Stimulated activated CD4-positive, alpha-beta T cell treated with anti-CD3 and anti-CD28 coated beads, Interleukin-15, amount 100 ng/mL, for 24 hours (primary cell): ENCODE measurements at places on chromosomes 2 and 18.

GRCh38 chr2:11625671-11626070 lies 44.3 kb downstream of the NTSR2 start:
- peak; percentile 12 for DNase-seq

- DNase-seq = no peak
Measured at GRCh38 chr18:57574866-57575265, 11.6 kb downstream of the FECH start.

DNA sequence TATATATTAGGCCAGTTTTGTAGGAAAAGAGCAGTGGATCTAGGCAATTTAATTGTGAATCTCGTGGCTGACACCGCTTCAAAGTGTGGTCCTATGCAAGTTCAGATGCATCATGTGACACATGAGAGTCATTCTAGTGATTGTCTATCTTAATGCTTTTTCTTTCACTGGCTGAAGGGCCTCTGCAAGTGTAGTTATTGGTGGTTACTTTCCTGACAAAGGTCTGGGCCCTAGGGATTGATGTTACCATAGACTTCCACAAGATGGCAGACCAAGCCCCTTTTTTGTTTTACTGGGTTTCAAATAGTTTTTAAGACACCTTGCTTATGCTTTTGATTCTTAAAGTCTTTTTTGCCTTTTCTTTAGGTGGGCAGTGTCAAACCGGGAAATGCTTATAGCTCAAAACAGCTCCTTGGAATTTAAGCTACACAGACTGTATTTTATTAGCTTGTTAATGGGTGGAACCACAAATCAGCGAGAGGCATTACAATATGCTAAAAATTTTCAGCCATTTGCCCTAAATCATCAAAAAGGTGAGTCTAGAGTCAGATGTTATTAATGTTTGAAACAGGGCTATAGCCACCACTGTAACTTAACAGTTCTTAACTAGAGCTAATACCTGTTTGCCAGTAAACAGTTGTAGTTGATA lies 25.9 kb downstream of the CD8A start:
- DNase-seq = no peak

DNA sequence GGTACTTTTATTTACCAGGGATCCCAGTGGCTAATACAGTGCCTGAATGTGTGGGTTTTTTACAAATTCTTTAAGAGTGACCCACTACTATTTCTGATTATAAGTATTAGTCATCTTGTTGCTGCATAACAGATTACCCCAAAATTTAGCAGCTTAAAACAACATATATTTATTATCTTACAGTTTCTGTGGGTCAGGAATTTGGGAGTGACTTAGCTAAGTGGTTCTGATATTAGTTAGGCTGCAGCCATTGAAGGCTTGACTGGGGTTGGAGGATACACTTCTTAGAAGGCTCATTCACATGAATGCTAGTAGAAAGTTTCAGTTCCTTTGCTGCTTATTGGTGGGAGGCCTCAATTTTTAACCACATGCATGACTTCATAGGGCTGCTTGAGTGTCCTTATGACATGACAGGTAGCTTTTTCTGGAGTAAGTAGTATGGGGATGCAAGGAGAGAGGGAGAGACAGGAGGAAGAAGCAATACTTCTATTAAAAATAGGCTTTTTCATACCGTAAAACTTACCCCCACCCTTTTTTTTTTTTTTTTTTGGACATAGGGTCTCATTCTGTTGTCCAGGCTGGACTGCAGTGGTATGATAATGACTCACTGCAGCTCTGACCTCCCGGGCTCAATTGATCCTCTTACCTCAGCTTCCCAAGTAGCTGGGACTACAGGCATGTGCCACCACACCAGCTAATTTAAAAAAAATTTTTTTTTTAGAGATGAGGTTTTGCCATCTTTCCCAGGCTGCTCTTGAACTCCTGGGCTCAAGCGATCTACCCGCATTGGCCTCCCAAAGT lies 13.3 kb upstream of the POLE4 start:
- DNase-seq = no peak

DNA sequence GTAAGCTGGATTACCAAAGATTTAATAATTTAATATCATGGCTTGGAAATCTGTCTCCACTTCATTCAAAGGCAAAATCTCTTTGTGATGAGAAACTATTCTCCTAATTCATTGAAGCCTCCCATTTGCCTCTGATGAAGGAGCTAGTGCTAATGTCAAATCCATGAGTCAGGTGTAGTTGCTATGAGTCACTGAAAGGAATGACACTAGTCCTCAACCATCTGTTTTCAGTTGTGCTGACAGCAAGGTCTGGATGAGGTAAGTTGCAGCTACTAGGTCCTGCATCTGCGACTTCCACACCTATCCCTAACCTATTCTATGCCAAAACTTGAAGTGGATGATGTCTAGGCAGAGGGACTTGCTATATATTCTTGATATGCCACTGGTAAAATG lies 324.0 kb upstream of the UBE2E3 start:
- no peak for DNase-seq

GRCh38 chr2:170340693-170341068 lies 162.7 kb downstream of the MYO3B start:
- DNase-seq = no peak

DNA sequence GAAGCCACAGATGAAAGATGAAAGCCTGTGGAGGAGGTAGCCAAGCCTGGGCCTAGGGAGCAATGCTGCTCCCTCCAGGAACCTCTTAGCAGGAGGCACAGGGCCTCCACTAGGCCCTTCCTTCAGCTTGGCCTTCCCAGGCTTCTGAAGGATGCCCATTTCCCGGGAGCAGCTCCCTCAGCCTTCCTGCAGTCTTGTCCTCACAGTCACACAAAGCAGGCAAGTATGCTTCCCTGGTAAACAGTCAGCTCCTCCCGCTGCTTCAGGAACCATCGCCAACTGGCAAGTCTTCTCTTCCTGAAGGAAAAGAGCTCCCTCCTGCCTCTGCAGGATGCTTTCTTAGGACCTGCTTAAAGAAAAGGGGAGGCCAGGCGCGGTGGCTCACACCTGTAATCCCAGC lies 53.2 kb downstream of the SMAD7 start:
- no peak for DNase-seq

- DNase-seq = no peak
Measured at GRCh38 chr2:118431165-118431517, 342.9 kb downstream of the INSIG2 start.

DNA sequence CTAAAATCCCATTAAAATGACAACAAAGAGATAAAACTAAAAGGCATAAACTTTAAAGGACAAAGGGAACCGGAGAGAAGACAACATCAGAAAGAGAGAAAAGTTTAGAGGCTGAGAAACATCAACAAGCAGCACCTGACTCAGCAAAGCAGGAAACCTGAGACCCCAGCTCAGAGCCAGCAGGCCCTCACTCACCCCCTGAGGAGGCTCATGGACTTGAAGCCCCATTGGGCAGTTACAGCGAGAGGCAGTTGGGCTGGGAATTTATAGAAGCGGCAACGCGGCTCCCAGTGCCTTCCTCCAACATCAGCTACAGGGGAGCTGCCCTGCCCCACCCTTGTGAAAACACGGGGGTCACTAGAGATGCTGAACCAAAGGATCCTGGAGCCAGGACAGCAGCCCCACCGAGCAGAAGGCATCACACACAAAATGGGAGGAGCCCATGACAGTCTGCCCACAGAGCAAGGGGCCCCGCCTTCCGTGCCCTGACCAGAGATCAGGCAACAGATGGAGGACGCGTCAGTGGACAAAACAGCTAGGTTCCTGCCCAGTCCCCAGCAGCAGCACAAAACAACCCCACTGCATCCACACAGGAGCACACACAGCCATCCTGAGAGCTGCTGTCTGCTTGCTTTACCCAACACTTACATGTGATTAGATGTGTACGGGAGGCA lies 52.7 kb downstream of the CMPK2 start:
- DNase-seq = no peak

DNA sequence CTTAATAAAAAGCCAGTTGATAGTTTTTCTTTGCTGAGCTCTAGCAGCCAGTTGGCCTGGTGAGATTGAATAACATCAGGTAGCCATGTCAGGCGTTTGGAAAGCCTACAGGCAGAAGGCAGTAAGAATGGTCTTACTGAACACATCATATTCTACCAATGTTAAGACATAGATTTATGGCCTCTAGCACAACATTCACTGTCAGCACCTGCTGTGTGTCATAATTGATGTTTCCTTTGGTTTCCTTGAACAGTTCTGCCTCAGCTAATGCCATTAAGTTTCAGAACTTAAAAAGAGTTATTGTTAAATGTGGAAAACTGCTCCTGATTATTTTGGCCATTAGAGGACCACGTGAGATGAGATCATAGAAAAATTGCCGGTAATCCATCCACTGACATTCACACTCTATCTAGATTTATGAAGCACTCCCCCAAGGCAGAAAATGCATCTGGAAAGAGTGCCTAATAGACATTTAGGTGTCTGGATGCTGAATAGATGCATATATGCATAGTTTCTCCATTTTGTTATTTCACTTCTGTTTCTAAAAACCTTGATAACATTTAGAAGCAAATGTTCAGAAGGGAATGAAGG lies 434.7 kb downstream of the PTPRM start:
- DNase-seq = no peak

DNA sequence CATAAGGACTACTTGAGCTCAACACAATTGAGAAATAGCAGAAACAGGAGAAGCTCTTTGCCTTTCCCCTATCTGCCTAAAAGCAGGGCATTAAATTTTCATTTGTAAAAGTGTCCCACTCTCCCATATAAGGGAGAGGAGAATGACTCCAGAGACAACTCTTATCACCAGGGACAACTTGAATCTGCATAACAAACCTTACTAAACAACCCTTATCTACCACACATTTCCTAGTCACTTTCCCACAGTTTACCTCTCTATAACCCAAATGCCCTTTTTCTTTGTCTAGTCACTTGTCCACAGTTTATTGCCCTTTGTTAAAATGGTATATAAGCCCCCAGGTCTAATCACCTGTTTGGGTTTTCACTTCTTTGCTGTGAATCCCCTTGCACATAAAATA lies 37.5 kb upstream of the PPM1B start:
- no peak for DNase-seq

- DNase-seq = no peak
Measured at GRCh38 chr2:11850082-11850481, 103.7 kb downstream of the LPIN1 start.

DNA sequence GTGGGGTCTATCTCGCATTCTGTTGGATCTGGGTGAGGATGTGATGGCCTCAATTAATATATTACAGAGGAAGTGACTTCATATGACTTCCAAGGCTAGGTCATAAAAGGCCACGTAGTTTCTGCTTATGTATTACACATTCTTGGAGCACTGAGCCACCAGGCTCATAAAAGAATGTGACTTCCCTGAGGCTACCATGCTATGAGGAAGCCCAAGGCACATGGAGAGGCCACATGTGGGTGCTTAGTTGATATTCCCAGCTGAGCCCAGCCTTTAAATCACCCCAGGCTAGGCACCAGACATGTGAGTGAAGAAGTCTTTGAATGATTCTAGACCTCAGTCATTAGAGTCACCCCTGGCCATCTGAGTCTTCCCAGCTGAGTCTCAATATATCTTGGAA lies 13.3 kb upstream of the REEP1 start:
- no peak for DNase-seq

DNA sequence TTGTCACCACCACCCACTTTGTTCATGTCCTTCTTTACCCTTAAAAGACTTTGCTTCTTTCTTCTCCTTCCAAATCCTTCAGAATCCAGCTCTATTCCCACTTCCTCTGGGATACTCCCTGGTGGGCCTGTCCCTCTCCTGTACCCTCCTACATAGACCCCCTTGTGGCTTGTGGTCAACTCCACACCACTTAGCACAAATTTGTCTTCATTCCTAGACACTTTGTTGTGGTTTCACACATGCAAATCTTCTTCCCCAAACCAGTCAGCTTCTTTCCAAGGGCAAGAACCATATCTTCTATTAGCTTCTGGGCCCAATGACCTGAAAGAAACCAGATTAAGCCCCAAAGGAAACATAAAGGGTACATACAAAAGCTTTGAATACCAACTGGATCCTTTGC lies 342.4 kb downstream of the TNS1 start:
- DNase-seq = no peak

DNA sequence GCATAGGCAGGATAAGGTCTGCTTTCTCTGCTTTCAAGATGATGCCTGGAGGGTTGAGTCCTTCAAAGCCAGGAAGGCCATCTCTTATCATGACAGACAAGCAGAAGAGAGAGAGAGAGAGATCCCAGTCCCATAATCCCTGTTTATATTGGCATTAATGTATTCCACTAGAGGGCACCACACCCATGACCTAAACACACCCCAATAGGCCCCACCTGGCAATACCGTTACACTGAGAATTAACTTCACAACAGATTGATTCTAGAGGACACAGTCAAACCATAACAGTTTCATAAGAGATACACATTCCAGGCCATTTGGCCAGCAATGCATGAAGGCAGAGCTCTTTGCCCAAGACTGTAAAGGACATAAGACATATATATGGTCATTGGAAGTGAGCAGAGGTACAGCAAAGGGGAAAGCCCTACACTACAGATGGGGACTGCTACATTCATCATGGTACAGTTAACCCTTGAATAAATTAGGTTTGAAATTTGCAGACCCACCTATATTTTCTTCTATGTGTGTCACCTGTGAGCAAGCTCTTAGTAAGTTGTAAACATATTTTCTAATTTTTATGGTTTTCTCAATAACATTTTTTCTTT lies 1516.1 kb downstream of the RPIA start:
- no peak for DNase-seq

GRCh38 chr2:26732446-26732845 lies 31.6 kb upstream of the SLC35F6 start:
- DNase-seq = no peak

- DNase-seq = no peak
Measured at GRCh38 chr2:158904627-158905177, 63.7 kb upstream of the TANC1 start.

- DNase-seq = no peak
Measured at GRCh38 chr2:127683056-127683455, 7.7 kb upstream of the LIMS2 start.

DNA sequence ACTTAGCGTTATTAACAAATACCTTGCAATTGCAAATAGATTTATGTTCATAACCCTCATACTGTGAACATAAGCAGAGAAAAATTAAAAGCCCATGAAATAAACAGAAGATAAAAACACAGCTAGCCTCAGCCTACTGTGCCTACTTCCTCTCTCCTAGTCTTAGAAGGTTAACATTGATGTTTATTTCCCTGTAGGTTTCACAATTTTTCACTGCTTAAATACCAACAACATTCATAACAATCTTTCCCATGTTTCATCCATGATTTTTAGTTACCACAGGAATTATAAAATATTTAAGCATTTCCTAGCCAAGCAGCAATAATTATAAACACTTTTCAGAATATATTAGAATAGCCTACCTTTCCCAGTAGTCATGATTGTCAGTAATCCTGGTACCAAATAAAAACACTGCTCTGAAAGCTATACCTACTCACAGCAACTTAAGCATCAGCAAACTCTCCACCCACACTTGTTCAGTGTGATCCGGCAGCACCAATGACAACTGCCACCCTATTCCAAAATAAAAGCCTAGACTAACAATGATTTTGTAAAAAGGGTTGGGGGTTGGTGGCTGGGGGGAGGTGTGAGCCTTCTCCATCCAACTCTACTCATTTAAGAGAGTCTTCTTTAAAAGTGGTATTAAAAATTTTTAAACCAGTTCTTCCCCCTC lies 40.6 kb upstream of the RNU4ATAC start:
- DNase-seq = no peak
